NCI-H1092 (cell line): ENCODE measurements at places on chromosomes 5 and 9.
A peak's percentile ranks its signal among the peaks of the same experiment; 100 is the strongest.

GRCh38 chr5:72608297-72608696 lies 101.1 kb upstream of the ZNF366 start:
- DNase-seq, result peak; percentile 60

GRCh38 chr9:37197158-37198038 lies 77.0 kb downstream of the ZCCHC7 start:
- DNase-seq, result no peak

GRCh38 chr9:85142968-85143367 lies 473.4 kb downstream of the NTRK2 start:
- no peak for DNase-seq

GRCh38 chr9:33202018-33202417 lies 34.9 kb upstream of the B4GALT1 start:
- DNase-seq, result no peak

DNA sequence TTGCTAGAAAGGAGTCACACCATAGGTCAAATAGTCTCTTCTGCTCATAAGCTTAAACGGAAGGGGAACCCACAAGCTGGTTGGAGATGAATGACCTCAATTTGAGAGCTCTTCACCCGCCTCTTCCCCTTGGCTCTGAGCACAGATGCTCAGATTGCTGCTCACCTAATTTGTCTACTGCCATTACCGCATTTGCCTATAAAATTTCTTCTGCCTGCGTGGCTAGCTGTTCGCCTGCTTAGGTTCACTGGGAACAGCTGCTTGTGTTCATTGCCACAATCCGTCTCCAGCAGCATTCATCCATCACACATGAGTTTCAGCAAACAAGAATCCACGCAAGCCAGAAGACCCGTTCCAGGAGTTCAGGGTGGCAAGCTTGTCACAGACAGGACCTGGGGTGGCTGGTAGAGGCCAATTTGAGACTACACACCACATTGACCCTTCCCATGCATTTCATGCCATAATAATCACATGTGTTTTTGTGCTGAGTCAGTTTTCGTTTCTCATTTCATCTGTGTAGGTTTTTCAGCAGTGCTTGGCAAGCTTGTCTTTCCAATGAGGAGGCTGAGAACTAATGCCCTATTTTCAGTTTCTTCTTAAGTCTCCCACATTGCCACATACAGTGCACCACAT lies 50.2 kb upstream of the DNAH5 start:
- DNase-seq, result peak; percentile 33

DNA sequence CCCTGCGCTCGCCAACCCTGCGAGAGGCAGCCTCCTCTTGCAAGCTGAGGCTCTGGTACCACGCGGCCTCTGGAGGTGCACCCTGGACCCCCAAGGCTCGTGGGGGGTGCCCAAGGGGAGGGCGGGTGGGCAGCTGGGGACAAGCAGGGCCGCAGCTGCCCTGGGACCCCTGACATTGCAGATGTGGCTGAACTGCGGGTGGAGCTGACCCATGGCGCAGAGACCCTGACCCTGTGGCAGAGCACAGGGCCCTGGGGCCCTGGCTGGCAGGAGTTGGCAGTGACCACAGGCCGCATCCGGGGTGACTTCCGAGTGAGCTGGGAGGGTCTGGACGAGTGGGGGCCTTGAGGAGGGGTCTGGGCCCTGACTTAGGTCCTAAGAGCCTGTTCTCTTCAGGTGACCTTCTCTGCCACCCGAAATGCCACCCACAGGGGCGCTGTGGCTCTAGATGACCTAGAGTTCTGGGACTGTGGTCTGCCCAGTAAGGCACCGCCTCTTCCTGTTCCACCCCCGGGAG lies 1.5 kb downstream of the MAMDC4 start:
- DNase-seq, result no peak

- no peak for DNase-seq
Measured at GRCh38 chr9:34611251-34611810, 566 bp downstream of the RPP25L start.

GRCh38 chr9:1411826-1412225 lies 361.7 kb downstream of the DMRT2 start:
- no peak for DNase-seq

- DNase-seq, result no peak
Measured at GRCh38 chr5:136027311-136027710, 1.5 kb upstream of the TGFBI start.

GRCh38 chr5:93076566-93076965 lies 504.5 kb downstream of the NR2F1-AS1 start:
- DNase-seq, result no peak

- DNase-seq, result no peak
Measured at GRCh38 chr9:13688223-13688989, 408.9 kb upstream of the MPDZ start.

DNA sequence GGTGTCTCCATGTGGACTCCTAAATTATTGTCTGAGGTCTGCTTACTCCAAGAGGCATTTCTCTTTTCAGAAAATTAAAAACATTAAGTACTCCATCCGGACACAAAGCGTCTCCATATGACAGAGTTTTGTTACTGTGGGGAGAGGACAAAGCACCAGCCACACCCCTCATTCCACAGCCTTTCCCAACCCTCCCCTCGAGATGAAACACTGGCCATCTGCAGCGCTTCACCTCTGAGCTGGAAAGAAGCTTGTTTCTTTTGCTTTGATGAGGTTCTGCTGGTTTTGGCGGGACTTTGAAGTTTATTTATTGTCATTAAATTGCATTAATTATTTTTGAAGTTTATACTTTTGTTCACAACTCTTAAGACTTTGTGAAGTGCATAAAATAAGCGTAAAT lies 27.6 kb upstream of the NKD2 start:
- DNase-seq, result no peak

DNA sequence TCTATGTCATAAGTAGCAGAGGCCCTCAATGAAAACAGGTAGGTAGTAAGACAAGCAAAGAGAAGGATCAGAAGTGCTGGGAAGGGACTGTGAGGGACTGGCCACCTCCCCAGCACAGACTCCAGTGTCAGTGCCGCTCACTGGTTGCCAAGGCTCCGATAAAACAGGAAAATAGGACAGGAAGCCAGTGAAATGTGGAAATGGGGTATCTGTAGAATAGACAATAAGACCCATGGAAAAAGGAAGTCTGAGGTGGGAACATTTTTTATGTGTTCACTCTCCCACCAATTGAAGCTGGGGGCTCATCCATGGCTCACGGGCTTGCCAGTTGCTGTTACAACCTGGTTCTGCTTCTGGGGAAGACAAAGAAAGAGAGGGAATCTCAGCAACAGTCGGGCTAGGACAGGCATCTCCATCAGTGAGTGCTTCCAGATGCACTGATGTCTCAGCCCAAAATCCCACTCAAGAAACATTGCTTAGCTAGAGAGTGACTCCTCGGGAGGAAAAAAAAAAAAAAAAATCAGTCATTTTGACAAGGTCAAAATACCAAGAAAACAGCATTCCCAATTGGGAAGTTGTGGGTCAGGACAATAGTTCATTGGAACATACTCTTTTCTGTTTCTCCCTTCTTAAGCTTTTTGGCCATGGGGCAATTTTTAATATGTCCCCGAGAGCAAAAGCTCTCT lies 27.6 kb upstream of the NFIB start:
- DNase-seq, result no peak

DNA sequence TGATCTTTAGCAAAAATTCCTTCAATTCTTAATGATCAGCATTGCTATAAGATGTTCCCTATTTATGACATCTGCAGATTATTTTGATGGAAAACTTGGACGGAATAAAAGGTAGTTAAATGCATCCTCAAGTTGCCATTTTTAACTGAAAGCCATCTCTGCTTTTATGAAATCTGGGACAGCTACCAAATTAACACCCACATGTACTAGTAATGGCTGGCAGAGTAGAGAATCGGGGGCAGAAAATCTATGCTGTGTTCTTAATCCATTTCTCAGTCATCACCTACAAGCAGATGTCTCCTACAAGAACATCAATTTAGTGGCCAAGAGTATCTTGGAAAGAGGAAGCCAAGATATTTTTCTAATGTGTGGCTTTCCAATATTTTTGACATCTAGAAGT lies 22.1 kb upstream of the C9orf57 start:
- DNase-seq, result no peak

DNA sequence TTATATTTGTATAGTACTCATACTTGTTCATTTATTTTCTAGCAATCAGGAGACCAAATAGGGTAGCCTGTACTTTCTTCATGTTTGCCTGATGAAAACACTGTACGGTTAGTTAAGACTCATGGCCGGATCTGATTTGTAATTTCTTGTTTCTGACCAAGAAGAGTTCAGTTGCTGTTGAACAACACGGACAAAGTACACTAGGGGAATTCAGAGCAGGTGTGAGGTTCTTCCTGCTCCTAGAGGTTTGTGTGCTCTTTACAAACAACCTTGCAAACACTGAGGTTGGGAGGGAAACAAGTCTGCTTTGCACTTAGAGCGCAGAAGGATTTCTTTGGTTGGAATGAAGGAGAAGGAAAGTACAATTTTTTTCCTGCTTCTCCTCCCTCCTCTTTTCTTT lies 69.7 kb downstream of the TRIO start:
- DNase-seq, result no peak

- no peak for DNase-seq
Measured at GRCh38 chr9:2602704-2603116, 18.9 kb upstream of the VLDLR start.

DNA sequence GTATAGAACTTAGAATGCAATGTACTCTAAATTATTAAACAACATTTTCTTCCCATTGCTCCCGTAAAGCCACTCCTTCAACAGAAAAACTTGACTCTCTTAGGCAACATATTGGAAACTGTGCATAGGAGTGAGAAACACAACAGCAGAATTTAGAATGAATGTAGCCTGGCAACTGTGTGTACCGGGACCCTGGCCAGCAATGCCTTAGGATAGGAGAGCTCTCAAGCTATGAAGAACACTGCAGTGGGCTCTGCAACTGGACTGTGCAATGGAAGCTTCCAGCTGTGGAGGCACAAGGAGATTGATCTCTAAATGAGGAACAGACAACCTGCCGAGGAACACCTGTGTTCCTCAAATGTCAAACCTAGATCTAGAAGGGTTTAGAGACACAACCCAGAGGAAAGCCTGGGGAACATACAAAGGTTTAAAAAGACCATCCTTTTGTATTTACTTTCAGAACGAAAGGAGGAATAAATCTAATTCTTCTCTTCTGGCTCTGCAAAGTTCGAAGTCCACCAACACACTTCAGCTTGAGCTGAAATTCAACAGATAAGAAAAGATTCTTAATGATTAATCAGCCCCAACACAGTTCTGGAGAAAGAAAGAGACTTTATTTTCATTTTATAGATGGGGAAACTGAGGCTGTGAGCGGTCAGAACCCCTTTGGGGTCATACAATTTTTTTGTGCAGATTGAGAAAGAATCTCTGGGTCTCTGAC lies 51.5 kb upstream of the ARL15 start:
- no peak for DNase-seq

GRCh38 chr5:3187771-3188425 lies 407.7 kb upstream of the IRX1 start:
- peak; percentile 91 for DNase-seq

DNA sequence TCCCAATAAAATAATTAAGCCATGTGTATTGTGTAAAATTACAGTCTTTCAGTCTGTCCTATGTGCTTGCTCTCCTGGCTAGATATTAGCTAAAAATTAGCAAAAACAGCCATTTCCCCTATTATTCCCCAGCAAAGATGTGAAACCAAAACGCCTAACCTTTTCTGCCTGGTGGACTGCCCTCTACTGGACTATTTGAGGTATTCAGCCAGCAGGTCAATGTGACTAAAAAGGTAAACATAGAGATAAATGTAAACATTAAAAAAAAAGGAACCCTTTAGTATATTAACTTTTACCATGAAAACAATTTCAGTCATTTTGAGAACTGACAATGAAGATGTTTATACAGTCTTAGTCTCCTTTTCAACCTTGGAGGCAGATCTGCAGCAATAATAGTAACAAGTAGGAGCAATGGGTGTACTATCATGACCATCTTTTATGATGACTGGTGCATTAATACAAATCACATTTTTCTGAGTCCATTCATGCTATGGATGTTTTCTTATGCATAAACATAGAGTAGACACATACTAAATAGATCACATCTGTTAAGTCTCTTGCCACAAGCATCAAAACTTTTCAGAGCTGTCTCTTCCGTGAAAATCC lies 10.1 kb downstream of the ATG12 start:
- no peak for DNase-seq

GRCh38 chr5:90948969-90949368 lies 390.4 kb downstream of the ADGRV1 start:
- DNase-seq, result no peak

DNA sequence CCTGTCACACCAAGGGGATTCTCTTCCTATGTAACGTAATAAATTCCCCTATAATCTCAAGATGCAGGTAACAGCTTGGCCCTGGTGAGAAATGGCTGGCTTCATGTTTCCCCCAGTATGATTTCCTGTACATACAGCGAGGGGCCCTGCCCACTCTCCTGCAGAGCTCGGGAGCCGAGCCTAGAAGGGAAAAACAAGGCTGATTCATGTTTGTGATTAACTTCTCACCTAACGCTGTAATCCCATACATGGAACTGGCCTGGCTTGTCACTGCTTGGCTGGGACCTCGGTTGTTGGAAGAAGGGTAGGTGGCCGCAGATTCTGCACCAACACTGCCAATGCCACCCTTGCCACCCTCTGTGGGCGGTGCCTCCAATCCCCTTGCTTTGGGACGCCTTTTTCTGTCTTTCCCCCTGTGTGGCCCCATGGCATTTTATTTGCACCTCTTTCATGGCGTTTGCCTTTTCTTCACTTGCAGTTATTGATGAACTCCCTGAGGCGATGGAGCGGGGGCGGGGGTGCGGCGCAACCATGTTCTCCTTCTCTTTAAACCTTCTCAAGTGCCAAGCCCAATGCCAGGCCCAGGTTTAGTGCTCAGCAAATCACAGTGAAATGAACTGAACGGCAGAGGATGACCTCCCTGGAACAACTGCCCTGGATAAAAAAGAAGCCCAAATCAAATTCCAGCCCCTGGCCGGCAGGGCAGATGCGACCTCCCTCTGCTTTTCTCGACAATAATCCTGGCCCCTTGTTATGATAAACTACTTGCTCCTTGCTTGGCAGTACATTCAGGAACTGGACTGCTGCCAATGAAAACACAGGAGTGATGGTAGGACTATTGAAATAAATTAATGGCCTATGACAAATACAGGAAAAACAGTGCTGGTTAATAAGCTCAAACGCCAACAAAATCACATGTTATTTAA lies 108.1 kb downstream of the TMEM174 start:
- DNase-seq, result peak; percentile 88

DNA sequence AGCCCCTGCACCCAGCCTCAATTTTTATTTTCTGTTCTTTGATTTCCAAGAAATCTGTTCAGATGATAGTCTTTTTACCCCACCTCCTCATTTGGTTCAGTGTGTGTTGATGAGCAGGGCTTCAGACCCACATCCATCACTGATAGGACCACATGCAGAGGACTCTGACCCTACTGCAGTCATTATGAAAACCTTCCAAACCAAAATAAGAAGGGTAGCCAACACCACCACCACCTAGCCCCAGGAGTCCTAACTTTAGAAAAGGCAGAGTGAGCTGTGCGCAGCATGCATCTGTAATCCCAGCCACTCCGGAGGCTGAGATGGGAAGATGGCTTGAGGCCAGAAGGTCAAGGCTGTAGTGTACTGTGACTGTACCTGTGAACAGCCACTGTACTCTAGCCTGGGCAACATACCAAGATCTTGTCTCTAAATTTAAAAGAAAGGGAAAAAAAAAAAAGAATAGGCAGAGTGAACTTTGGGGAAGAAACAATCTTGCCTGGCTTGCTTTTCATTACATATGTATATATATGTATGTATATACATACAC lies 13.0 kb downstream of the CDKN2AIPNL start:
- no peak for DNase-seq

GRCh38 chr5:305050-305449 lies 16.5 kb upstream of the AHRR start:
- DNase-seq, result no peak
